ENCODE measurements at places on chromosomes 12 and 14.

- DNase-seq: no peak
These were observed 22.5 kb downstream of the RECQL start for GRCh38 chr12:21478756-21479455.

- no peak for DNase-seq
These were observed 984.3 kb upstream of the FBXO33 start for GRCh38 chr14:40416565-40416964.

DNA sequence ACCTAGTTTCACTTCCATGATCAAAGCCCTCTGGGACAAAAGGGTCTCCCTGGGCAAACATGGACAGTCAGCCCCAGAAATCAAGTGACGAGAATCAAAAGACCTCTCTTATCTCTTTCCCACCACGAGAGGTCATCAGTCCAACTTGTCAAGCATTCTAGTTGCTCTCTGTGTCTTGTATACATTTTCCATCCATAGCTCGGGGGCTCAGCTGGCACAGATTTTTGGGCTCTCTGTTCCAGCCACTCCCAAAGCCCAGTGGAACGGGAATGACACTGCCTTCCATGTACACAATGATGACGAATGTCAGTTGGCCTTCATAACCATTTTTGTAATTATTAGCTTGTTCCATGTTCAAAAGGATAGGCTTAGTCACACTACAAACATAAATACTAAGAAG lies 29.7 kb downstream of the NOS1 start:
- DNase-seq: no peak

GRCh38 chr12:124848621-124849380 lies 14.9 kb downstream of the SCARB1 start:
- no peak for DNase-seq

DNA sequence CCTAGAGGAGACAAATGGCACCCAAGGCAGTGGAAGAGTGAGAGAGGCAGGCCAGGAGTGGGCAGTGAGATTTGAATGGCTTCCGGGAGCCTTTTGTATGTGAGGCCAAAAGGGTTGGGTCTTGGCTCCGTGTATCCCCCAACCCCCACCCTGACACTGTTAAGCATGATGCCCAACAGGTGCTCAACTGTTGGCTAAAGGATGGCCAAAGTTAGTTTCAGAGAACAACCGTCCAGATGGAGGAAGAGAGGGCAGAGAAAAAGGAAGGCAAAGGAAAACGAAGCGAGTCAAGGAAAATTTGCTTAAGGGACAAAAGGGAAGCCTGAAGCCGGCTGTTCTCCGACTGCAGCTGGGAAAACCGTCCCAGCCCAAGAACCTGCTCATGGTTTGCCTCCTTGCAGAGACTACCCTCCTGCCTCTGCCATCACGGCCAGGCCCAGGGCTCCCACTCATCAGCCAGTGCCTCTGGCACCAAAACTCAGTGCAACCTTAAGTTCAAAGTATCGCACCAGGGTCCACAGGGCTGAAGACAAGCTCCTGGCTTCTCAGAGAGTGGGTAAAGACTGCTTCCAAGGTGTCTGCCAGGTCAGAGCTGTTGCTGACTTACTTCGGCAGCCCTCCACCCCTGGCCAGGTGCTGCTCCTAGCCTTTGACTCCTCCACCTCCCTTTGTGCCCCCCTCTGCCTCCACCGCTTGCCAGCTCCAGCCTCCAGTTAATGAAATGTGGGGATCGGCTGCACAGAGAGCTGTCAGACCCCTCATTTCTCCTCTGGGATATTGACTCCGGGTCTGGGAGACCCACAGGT lies 4.2 kb upstream of the C1QL4 start:
- no peak for DNase-seq

DNA sequence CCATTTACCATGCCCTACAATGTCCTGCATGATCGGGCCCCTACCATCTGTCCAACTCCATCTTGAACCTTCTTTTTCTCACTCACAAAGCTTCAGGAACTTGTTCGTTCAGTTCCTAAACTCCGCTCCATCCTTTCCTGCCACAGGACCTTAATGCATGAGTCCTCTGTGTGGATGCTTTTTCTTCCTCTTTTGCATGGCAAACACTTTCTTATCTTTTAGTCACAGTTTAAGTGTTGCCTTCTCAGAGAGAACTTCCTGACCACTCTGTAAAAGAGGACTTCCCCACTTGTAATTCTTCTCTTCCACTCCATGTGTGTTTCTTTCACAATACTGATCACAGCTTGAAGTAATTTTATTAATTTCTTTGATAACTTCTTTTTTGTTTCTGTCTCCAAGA lies 54.4 kb upstream of the ETV6 start:
- DNase-seq: no peak

GRCh38 chr12:117587631-117588287 lies 226.3 kb upstream of the NOS1 start:
- no peak for DNase-seq

- no peak for DNase-seq
These were observed 28.7 kb downstream of the CCDC85C start for GRCh38 chr14:99575043-99576023.

DNA sequence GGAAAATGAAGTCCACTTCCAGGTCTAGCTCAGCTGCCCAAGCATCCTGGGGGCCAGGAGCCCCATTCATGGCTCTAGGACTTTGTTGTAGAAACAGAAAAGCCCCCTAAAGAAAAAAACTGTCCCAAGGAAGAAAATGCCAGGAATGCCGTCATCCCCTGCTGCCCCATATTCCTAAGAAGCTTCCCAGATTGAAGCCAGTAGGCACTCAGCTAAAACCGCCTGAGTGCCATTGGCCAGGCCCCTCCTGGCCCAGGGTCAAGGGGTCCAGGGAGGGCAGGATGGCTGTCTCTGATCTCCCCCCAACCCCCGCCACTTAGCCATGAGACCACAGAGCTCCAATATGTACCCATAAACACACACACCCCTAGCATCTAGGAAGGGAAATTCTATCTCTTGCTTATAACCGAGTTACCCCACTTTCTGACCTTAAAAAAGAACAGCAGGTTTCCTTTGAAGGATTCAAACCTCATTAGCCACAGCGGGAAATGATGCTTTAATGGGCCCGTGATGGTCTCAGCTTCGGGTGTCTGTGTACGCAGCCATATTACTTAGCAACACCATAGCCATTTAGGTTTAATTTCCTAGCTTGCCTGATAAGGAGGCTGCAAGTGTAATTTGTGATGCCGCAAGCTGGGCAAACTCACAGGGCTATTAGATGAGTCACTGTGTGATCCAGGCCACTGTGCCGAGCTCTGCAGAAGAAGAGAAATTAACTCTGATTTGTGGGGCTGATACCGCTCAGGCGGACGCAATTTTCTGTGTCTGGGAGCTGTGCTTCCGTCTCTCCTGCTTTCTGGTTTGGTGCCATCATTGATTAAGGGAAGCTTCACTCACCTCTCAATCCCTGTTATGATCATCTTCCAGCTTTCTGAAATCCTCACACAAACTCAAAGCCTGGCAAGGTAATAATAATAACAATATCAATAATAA lies 84.2 kb downstream of the GCH1 start:
- DNase-seq: no peak

DNA sequence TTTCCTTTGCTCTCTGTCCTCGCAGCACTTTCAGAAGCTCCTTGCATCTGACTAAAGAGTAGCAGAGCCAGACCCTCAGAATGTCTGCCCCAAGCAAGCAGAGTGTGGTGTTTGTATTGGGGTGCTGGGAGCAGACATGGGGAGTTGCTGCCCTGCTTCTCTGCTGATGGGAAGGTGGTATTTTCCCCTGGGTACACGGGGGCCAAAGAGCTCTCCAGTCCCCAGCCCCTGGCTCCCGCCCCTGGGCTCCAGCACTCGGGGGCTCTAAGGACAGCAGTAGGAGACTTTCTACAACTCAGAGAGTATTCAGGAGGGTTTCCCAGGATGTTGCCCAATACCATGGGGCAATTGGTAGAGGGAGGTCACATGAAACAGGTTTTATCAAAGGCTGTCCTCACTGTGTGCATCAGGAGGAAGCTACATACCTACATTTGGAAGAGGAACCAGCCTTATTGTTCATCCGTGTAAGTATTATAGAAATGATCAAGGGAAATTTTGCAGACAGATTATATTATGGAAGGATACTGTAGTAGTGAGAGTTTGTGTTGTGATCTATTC lies 50.3 kb downstream of the DAD1 start:
- no peak for DNase-seq

DNA sequence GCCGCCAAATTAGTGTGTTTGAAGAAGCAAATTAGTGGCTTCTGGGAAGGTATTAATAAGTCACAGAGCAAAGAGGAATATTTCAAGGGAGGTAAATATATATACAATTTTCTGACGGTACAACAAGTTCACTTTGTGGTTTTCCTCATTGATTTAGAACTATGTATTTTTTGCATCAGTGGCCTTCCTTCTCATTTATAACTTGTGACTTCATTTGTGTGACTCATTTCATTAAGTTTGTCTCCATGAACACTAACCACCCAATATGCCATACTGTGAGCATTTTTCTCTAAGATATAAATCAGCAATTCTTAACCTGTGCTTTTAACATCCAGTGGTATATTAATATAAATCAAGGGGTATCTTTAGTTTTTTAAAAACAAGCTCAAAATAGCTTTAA lies 29.3 kb upstream of the ARHGAP5 start:
- no peak for DNase-seq

GRCh38 chr14:53213761-53214160 lies 60.6 kb upstream of the DDHD1 start:
- DNase-seq: no peak

- peak; percentile 88 for DNase-seq
These were observed 3.0 kb upstream of the CISTR start for GRCh38 chr12:53754633-53755264.

DNA sequence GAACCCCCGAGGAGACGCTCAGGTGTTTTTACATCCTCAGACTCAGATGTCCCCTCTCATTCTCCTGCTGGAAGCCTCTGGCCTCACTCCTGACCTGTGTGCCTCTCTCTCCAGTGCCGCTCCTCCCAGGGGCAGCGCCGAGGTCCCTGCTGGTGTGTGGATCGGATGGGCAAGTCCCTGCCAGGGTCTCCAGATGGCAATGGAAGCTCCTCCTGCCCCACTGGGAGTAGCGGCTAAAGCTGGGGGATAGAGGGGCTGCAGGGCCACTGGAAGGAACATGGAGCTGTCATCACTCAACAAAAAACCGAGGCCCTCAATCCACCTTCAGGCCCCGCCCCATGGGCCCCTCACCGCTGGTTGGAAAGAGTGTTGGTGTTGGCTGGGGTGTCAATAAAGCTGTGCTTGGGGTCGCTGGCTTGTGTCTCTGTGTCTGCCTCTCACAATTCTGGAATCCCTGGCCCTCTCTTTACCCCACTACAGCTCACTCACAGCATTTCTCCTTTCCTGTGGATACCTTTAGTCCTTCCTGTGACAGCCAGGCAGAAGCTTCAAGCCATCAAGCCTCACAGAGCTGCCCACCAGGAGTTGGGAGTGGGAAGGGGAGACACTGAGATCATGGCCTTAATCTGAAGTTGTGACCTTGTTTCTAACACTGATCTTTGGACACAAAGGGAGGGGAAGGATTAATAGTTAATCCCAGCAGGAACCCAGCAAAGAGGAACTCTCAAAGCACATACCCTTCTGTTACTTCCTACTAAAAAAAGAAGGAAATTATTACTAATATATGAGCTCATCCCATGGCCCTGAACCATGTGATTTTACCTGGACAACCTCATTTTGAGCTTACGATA lies 1.1 kb upstream of the SOAT2 start:
- no peak for DNase-seq

- no peak for DNase-seq
These were observed 213.0 kb downstream of the TRHDE start for GRCh38 chr12:72485017-72485701.

DNA sequence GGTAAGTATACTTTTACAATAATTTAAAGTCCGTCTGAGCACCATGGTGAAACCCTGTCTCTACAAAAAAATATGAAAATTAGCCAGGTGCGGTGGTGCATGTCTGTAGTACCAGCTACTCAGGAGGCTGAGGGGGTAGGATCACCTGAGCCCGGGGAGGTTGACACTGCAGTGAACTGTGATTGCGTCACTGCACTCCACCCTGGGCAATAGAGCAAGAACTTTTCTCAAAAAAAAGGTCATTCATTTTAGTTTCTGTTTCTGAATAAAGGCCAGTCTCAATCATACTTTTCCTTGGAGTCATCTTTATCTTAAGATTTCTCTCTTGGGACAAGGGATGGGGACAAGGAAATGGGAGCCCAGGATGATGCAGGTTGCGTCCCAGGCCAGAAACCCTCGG lies 12.9 kb downstream of the ANKRD13A start:
- no peak for DNase-seq

DNA sequence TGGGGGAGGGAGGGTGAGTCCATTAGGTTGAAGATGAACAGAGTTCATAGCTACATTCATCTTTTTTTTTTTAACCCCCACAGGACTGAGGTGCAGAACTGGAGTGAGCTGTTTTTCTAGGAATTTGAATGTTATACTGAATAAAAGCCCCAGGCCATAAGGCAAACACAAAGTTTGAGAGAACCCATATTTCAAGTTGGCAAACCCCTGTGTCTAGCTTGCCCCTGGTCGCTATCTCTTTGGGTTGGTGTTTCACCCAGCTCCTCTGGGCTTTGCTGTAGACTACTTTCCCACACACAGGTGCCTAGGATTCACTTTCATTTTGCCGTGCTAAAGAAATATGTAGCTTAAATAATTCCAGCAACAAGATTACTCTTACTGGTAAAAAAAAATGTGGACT lies 5.2 kb upstream of the LMO3 start:
- no peak for DNase-seq

- DNase-seq: no peak
These were observed 12.5 kb upstream of the ZFP36L1 start for GRCh38 chr14:68805414-68805813.

GRCh38 chr14:52060080-52060479 lies 8.8 kb downstream of the NID2 start:
- DNase-seq: peak; percentile 59

GRCh38 chr14:54135804-54136280 lies 179.2 kb upstream of the BMP4 start:
- DNase-seq: no peak

- DNase-seq: no peak
These were observed 11.1 kb downstream of the DBX2 start for GRCh38 chr12:45039757-45040156.

DNA sequence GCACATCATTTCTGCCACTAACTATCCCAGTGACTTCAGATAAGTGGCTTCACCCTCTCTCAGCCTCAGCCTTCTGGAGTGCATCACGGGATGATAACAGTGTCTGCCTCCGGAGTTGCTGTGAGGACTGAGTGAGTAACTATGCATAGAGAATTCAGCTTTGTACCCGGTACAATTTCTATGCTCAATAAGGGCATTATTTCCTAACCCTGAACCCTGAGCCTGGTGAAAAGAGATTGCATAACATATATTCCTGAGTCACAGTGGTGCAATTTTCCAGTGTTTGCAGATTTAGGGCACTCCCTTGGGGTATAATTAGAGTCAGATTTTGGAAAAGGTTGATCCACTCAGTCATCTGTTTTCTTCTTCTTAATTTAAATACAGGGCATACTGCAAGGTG lies 181.1 kb downstream of the PTPN11 start:
- DNase-seq: no peak

Measured in LNCaP clone FGC (cell line).